ENCODE measurements at places on chromosomes 6 and 20. TPM values are rescaled to one million over a fixed set of nuclear protein-coding genes. Genes with fewer than 3 reads are reported as not detected.

SLC22A7 gene
- not detected for total RNA-seq

DNA sequence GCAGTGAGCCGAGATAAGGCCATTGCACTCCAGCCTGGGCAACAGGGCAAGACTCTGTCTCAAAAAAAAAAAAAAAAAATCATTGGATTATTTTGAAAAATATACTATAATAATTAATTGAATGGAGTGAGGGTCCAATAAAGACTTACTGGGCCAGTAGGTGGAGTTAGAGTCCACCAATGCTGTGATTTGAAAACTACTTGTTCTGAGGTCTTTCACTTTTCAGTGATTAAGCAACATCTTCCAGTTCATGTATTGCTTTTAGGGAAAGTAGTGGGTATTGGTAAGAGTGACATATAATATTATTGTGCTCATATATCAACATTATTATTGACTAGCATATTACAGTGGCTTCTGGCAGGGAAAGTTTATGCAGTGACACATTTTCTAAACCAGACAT lies 530.3 kb downstream of the KHDRBS2 start:
- DNase-seq, result no peak

DNA sequence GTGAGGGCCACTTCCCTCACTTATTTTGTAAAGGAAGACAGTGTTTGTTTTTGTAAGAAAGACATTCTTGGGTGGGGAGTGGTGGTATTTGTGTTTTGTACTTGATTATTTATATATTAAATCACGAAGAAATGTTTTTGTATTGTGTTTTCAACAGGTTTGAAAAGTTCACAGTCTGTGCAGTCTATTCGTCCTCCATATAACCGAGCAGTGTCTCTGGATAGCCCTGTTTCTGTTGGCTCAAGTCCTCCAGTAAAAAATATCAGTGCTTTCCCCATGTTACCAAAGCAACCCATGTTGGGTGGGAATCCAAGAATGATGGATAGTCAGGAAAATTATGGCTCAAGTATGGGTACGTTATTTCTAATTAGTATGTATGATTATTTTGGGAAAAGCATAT lies 137.2 kb downstream of the NCOA3 start:
- no peak for DNase-seq

SMLR1 gene
- not detected for total RNA-seq

DNA sequence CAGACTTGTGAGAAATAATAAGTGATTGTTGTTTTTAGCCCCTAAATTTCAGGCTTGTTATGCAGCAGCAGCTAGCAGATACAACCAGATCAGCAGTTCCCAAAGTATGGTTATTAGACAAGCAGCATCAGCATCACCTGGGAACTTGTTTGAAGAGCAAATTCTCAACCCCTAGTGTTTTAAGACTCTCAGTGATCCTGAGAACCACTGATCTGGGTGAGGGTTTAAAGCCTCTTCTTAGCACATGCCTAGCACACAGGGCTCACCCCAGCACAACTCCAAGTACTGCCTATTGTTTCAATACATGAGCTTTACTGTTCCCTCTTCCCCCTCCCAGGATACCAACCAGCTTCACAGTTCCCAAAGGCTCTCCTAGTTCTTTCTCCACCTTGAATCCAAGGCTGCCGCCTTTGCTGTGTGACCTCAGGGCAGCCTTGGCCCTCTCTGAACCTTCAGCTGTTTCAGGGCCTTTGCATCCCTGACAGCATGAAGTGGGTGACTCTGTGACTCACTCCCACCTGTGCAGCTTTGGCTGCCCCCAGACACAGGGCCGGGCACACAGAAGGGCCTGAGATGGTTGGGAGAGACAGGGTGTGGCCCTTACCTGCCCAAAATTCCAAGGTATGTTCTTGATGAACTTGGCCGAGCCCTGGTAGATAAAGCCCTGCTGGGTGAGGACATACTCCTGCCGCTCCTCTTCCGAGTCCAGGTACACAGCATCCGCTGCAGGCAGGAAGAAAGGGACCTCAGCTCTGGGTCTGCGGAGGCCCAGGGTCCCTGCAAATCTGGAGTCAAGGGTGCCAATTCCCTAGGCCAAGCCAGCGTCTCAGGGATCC lies 14.5 kb downstream of the TGM2 start:
- DNase-seq, result no peak

DNA sequence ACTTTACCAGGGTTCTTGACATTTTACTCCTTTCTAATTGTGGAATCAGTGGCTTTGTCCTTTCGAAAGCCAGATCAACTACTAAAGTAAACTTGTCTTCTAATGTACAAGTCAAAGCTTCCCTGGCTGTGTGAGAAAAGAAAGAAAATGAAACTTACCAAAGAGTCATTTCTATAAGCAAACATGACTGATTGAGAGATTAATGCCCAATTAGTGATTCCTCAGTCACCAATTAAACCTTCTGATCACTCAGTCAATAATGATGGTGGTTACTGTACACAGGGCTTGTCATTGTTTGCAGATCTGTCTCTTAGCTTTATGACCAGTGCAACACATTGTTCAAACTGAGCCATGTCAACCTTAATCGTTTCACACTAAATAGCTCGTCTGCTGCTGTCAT lies 1168.4 kb upstream of the CITED2 start:
- DNase-seq, result no peak

DNA sequence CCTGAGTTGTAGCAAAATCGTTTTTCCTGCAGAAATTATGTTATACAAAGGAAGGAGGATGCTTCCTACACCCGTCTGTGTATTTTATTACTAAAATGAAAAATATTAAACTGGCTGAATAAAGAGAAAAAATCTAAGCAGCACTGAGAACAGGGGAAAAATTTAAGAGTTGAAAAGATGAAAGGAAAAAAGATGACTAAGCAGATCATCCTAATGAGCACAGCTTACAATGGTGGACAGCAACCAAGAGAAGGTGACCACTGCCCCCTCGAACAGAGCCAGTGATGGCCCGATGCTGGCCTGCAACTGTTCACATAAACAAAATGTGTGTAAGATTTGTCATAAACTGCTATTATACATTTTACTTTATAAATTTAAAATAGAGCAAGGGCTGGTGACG lies 4.2 kb downstream of the PROKR2 start:
- DNase-seq, result no peak

- no peak for DNase-seq
Measured at GRCh38 chr6:20571261-20571660, 37.0 kb downstream of the CDKAL1 start.

- no peak for DNase-seq
Measured at GRCh38 chr6:128595544-128595943, 75.1 kb upstream of the PTPRK start.

DNA sequence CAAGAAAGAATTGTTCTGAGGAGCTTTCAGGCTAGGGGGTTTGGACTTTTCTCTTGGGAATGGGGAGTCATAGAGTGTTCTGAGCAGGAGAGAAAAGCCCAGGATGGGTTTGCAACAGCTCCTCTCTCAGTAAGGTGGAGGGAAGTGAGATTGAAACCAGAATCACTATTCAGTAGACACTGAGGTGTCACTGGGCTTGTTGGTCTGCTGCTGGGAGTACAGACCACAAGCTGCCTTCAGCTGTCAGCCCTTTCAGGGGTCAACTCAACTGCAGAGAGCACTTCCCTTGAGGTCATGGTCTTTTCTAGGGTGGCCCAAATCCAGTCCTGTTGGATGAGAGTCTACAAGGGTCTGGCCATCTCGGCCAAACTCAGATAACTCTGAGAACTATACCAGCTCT lies 12.9 kb upstream of the FOXA2 start:
- DNase-seq, result no peak

DNA sequence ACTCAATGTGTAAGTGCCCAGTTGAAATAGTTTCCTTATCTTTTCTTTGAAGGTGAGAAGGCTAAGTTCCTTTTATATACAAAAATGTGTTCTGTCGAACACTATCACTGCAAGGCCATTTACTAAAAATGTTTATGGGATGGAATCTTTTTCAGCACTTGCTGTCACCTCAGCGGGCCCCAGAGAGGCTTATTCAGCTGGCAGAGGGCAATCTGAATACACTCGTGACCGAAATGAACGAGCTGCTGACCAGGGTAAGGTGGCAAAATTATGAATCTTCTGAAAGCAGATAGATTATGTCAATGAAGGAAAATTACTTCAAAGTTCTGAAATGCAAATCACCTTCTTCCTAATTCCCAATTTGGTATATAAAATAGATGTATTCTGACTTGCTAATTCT lies 340.2 kb downstream of the ARHGAP18 start:
- no peak for DNase-seq

GRCh38 chr20:6061544-6061943 lies 7.7 kb upstream of the LRRN4 start:
- no peak for DNase-seq

TFAP2C gene
- 23.7 TPM for total RNA-seq

DNA sequence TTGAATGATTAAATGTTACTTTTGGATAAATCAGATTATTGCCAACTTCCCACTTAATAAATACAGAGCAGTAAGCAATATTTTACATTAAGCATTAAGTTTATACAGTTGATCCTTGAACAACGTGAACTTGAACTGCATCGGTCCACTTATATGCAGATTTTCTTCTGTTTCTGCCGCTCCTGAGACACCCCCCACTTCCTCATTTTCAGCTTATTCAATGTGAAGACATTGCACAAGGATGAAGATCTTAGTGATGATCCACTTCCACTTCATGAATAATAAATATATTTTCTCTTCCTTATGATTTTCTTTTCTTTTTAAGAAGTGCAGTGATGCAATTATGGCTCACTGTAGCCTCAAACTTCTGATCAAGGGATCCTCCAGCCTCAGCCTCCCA lies 167.2 kb downstream of the LINC00237 start:
- no peak for DNase-seq

- DNase-seq, result no peak
Measured at GRCh38 chr6:107418118-107418517, 41.2 kb downstream of the PDSS2 start.

MDN1 gene
- 146 TPM for total RNA-seq

ELOVL2 gene
- total RNA-seq, result 1.1 TPM

- no peak for DNase-seq
Measured at GRCh38 chr6:96104910-96105309, 89.1 kb downstream of the FUT9 start.

DNA sequence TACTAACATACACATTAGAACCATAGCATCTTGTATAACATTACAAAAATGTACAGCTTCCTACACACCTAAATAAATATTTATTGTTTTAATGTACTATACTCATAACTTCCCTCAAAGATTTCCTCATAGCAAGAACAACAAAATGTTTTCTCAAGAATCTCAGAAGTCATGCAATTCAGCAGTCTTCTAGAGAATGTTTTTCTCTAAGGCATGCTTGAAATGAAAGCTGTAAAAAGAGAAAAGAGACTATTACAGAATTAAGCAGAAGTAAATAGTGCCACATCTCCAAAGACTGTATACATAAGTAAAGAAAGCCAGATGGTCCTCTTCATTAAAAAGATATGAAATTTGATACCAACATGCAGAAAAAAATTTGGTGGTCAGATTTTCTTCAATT lies 672.2 kb downstream of the EPM2A start:
- DNase-seq, result no peak

LAMP5 gene
- 0.37 TPM for total RNA-seq

Measured in WTC11 (cell line).